Stimulated activated CD8-positive, alpha-beta memory T cell treated with anti-CD3 and anti-CD28 coated beads, Interleukin-2, amount 100 ng/mL, for 1 hour (primary cell): ENCODE measurements at places on chromosomes 7 and 10.

GRCh38 chr10:79059859-79060379, 8.8 kb upstream of the ZMIZ1 start:
- DNase-seq, result no peak

- DNase-seq, result no peak
Observed at GRCh38 chr7:94375691-94376090, 19.0 kb upstream of the COL1A2 start.

- no peak for DNase-seq
Observed at GRCh38 chr10:88946965-88947590, 5.5 kb downstream of the ACTA2 start.

GRCh38 chr7:117759950-117760640, 113.1 kb downstream of the CTTNBP2 start:
- DNase-seq, result no peak
